ENCODE measurements at places on chromosomes 7 and 10.

DNA sequence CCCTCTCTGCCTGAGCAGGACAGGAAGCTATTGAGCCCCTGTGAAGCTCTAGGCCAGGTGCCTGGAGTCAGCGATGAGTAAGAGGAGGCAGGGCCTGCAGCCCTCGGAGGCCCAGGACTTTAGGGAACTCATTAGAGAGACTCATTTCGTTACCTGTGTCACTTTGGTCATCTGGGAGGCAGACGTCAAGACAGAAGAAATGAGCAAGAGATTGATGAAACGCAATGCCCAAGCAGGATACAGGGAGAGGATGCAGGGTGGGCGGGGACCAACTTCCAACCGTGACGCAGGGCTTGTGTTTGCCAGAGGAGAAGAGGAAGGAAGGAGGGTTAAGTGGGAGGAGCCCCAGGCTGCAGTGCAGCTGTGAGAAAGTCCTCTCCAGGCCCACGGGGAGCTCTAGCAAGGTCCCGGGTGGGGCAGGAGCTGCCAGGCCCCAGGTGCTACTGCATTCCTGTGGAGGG, 26.4 kb upstream of the GNA12 start:
- DNase-seq = peak; percentile 62

DNA sequence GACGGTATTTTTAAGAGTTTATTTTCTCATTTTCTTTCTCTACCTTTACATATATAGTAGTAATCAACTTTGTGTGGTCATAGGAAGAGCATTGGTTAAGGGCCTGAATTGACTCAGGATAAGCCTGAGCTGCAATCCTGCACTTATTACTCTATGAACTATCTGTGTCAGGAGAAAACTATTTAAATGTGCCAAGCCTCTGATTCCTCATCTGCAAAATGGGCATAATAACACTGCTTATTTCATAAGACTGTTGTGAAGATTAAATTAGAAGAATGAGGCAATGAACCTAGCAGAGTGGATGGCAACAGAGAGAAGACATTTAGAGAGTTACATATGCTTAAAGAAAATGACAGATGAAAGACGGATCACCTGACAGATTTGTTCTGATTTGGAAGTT, 175.5 kb downstream of the RELN start:
- DNase-seq = no peak

- DNase-seq = no peak
Observed at GRCh38 chr7:51310131-51310583, 6.5 kb downstream of the COBL start.

DNA sequence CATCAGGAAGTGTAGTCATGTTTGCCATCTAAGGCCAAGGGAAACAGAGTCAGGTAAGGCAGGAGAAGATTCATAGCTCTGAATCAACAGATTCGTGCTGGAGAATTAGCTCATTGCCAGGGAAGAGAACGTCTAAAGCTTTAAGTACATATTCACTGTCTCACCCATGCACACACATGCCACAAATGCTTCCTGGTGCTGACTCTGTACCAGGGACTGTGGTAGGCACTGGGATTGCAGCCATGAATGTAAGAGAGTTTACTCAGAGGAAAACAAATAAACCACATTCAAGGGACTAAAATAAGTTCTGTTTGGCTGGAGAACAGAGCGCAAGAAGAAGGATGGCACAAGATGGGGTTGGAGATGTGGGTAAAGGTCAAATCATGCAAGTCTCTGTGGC, 89.8 kb upstream of the HPS1 start:
- DNase-seq = no peak

DNA sequence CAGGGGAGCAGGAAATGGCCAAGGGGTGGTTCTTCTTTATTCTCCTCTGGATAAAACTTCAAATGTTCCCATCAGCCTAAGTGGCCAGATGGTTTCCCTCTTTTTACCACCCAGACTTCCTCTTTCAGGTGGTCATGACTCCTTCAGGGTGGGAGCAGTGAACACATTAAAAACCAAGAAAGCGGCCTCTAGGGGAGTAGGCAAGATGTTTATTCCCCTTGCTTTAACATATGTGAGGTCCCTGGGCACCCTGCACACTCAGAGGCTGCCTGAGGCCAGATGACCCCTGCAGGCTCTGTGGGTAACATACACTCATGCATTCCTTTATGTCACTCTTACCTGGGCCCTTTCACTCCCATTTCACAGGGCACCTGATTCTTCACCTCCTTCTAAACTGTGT, 357.4 kb downstream of the ABCA13 start:
- DNase-seq = no peak

DNA sequence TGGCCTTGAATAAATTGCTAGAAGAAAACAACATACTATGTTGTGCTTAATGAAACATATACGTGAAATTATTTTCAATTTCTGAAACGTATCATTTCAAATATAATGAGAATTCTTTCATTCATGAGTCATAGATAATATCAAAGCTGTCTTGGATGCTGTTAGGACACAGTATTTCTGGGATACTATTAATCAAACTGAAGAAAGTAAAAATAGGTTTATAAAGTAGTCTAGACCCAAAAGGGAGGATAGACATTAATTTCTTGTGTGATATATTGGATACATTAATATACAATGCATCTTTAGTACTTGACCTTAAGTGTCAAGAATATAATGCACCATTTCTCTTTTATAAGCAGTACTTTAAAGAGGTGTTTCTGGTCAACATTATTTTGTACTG, 89.7 kb downstream of the CNTNAP2 start:
- DNase-seq = no peak

- DNase-seq = no peak
Observed at GRCh38 chr7:137943132-137943551, 58.7 kb downstream of the CREB3L2 start.

All from stimulated activated CD4-positive, alpha-beta T cell treated with anti-CD3 and anti-CD28 coated beads, Interleukin-12 subunit alpha, Interleukin-12 subunit beta, amount 100 ng/mL, for 24 hours (primary cell).